ENCODE measurements at places on chromosomes 7 and 10. TPM values are rescaled to one million over a fixed set of nuclear protein-coding genes. Genes with fewer than 3 reads are reported as not detected.

ZNF804B gene
- total RNA-seq: not detected

LHFPL3 gene
- total RNA-seq: not detected

EPO gene
- not detected for total RNA-seq

PMPCB gene
- 51.6 TPM for total RNA-seq

OR2A5 gene
- not detected for total RNA-seq

CYP2C18 gene
- not detected for total RNA-seq

LIPK gene
- not detected for total RNA-seq

ZNF853 gene
- total RNA-seq: 0.32 TPM

ITIH5 gene
- total RNA-seq: 1.1 TPM

SFTPA2 gene
- total RNA-seq: not detected

Measured in hair follicle dermal papilla cell (primary cell).